ENCODE measurements at places on chromosomes 1 and 21.

- DNase-seq = no peak
Observed at GRCh38 chr21:33810766-33811165, 104.8 kb downstream of the ATP5PO start.

- DNase-seq = no peak
Observed at GRCh38 chr1:228778026-228778425, 42.7 kb downstream of the RHOU start.

DNA sequence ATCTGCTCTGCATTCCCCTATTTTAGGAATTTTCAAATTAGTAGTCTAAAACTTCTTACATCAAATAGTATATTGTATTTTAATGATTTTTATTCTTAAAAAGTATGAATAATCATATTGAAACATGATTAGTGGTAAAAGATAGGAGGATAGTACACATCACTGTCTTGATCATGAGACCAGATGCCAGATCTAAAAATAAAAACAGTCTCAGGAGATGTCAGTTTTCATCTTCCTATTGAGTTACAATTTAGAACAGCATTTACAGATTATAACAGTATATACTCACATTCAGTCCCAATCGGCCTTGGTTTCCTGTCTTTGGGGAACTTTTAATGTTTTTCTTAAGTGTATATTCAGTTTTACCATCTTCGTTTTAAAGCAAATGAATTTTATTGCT, 95.9 kb downstream of the USP25 start:
- DNase-seq = no peak

DNA sequence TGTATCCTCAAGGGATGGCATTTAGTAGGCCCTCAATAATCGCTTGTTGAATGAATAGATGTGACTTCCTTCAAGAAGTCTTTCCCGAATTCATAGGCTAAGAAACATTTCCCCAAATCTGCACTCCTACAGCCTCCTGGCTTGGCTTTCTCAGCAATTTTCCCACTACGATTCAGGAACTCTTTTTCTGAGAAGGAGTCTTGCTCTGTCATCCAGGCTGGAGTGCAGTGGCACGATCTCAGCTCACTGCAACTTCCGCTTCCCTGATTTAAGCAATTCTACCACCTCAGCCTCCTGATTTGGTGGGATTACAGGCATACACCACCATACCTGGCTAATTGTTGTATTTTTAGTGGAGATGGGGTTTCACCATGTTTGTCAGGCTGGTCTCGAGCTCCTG, 37.9 kb upstream of the IFFO2 start:
- DNase-seq = no peak

GRCh38 chr21:44405091-44405947, 50.0 kb upstream of the LRRC3 start:
- DNase-seq = no peak

GRCh38 chr1:64121766-64122385, 81.5 kb upstream of the UBE2U start:
- no peak for DNase-seq

DNA sequence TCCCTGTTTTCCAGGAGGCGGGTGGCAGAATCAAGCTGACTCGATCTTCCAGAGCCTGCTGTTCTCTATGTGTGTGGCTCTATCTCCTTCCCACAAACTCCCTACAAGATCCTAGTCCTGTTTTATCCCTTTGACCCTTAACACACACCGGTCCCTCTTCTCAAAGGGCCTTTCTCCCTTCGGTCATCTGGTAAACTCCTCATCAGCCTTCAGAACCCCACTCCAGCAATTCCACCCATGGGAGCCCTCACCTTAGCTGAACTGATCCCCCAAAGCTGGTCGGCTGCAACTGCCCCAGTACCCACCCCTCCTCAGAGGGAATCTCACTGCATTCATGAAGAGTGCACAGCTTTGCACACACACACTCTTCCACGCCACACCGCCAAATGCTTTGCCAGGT, 184.9 kb downstream of the IGSF21 start:
- DNase-seq = no peak

GRCh38 chr1:27491748-27492700, 2.1 kb upstream of the WASF2 start:
- no peak for DNase-seq

- DNase-seq = peak; percentile 26
Observed at GRCh38 chr1:112358798-112359408, 37.1 kb upstream of the CTTNBP2NL start.

- no peak for DNase-seq
Observed at GRCh38 chr1:18941221-18942141, 15.0 kb downstream of the IFFO2 start.

- DNase-seq = no peak
Observed at GRCh38 chr1:10943991-10944730, 68.3 kb upstream of the TARDBP start.

DNA sequence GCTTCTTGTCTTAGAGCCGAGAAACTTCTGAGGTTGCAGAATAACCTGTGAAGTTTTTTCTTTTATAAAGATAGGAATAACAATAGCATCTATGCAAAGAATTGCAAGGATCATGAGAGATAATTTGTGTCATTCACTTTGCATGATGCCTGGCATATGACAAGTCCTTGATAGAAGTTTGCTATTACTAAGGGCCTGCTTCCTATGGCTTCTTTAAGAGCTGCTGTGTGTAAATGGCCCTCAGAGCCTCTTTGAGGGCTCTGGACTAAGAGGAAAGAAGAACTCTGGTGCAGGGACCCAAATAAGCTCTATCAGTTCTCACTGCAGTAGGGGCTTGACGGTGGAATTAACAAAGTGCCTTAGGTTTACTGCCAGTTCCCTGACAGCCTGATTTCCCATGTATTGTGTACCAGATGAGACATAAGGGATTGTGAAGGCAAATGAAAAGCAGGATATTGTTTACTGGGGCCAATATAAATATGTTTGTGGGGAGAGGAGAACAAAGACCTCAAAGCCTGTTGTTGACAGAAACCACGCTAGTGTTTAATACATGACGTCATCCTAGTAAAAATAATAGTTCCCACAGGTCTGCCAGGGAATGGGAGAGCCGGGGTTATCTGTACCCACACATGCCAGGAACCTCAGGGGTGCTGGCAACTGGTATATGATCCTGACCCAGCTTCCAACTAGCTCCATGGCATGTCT, 131.2 kb upstream of the UBE2U start:
- DNase-seq = no peak

- no peak for DNase-seq
Observed at GRCh38 chr21:31234936-31235335, 109.1 kb downstream of the TIAM1 start.

DNA sequence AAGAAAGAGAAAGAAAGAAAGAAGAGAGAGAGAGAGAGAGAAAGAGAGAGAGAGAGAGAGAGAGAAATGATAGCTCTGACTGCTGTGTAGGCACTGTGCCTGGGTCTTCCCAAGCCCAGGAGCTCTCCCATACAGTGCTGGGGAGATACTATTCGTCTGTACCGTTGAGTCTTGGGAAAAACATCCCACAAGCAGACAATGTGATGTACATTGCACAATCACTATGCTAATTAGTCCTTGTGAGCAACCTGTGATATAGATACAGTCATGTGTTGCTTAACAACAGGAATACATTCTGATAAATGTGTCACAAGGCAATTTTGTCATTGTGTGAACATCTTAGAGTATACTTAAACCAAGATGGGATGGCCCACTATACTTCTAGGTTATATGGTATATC, 381.0 kb downstream of the HHAT start:
- DNase-seq = no peak

GRCh38 chr1:172971241-172971640, 79.5 kb downstream of the TNFSF18 start:
- DNase-seq = no peak

DNA sequence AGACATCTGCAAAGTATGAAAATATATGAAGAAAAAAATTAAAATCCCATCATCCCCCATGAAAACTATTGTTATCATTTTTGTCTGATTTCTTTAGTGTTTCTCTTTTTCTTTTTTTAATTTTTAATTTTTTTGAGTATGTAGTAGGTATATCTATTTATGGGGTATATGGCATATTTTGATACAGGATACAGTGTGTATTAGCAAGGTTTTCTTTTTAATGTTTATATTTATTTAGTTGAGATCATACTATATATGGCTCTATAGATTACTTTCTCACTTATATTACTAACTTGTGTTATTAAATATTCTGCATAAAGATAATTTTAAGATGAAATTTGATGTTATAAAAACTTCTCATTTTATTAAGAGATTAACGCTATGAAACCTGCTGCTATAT, 11.4 kb downstream of the LGALS8 start:
- no peak for DNase-seq

- no peak for DNase-seq
Observed at GRCh38 chr1:228344631-228345072, 62.0 kb downstream of the TRIM11 start.

DNA sequence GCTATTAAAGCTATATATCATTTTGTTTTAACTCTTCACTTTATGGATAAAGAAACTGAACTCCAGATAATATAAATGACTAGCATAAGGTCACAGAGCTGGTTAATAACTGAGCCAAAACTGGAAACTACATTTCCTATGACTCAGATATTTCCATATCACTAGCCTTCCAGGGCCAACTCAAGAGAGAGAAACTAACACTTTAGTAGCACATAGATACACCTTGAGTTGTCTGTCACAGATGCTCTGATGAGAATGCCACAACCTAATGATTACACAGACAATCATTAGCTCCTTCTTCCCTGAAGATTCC, 40.7 kb downstream of the NME7 start:
- no peak for DNase-seq

DNA sequence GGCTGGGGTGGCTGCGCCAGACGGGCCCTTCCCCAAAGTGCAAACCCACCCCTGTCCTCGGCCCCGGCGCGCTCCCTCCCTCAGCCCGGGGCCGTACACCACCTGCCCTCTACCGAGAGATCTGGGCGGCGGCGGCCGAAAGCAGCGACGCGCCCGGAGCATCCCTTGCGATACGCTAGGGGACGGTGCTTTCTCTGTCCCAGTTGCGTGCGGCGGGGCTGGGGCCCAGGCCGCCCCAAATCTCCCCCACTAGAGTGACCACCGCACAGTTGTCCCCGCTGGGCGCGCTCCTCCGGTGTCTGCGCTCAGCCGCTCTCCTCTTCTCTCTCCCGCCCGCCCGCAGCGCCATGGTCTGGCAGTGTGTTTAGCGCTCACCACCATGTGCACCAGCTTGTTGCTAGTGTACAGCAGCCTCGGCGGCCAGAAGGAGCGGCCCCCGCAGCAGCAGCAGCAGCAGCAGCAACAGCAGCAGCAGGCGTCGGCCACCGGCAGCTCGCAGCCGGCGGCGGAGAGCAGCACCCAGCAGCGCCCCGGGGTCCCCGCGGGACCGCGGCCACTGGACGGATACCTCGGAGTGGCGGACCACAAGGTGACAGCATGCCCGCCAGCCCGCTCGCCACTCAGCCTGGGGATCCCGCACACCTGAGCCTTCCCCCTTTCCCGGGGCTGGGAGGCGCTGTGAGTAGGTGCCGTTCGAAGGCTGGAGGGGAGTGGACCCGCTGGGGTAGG, 1.0 kb downstream of the ST6GALNAC5 start:
- no peak for DNase-seq

DNA sequence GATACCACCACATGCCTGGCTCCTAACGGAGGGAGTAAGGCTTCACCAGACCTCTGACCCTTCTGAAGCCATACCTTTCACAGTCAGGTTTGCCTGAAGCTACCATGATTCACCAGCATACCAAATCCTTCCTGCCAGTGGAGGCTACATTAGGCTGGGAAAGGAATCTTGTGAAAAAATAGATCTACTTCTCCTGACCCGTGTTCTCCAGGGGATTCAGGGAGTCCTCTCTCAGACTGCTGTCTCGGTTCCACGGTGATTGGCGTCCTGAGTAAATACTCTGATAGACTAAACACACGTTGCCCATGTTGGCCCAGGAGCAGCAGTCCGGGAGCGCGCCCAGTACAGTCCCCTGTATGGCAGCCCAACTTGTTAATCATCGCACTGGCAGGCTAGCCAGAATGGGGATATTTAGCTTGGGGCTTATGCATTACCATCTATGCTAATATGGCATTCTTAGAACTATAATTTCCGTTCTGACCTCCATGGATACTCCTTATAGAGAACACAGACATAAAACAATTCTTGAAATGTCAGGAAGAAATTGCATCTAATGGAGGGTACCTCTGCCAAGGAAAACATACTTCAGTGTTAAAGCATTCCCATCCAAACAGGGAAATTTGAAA, 173.2 kb downstream of the ROR1 start:
- no peak for DNase-seq

- peak; percentile 96 for DNase-seq
Observed at GRCh38 chr1:155859234-155859829, at the start of gene SYT11. SYT11 (plus strand) TSS chr1:155859567; CDS start chr1:155859762, 195 bp downstream.

DNA sequence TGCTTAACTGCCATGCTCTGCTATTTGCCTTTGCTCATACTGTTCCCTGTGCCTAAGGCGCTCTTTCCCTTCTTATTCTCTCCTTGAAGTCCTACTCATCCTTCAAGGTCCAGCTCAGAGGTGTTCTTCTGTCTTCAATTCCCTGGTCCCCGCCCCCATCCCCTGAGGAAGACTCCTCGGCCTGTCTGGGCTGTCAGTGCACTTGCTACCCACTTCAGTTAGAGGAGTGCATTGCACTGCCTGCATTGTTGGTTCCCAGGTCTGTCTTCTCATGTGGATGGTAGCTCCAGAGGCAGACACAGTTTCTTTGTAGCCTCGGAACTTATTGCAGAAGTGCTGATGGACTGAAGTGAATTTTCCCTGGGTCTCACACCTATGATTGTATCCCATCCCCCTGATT, 194.0 kb downstream of the C1orf94 start:
- no peak for DNase-seq

DNA sequence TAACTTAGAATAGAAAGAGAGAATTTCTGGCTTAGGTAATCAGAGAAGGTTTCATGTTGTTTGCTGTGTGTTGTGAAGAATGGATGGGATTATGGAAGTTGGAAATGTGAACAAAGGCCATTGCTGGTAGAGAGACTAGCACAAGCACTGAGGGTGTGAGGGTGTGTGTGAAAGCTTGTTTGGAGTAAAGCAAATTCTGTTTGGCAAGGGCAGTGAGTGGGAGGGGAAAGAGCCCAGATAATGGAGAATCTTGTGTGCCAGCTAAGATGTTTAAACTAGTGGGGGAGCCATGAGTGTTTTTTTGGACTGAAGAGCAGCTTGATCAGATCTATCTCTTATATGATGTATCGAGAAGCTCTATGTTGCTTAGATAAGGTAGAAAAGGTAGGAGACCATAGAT, 107.1 kb downstream of the DISP1 start:
- DNase-seq = no peak

DNA sequence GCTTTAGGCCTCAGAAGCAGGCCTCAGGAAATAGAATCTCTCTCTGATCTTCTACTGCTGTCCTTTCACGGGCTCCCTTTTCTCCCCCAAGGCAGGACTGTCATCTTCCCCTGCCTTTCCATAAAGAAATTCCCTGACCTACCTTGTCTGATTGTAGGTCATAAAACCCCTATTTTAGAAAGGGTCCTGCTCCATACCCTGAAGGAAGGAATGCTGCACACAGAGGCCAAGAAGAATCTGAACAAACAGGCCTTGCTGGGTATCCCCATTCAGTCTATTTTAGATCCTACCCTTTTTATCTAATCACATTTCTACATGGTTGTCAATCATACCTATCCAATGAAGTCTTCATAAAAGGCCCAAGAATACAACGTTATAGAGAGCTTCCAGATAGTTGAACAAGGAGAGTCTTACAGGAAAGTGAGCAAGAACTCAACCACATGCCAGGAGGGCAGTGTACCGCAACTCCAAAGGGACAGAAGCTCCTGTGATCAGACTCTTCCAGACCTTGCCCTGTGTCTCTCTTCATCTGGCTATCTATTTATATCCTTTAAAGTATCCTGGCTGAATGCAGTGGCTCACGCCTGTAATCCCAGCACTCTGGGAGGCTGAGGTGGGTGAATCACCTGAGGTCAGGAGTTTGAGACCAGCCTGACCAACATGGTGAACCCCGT, 93.1 kb downstream of the SLC16A1 start:
- DNase-seq = no peak

- DNase-seq = no peak
Observed at GRCh38 chr1:85577419-85578320, 2.9 kb upstream of the CCN1 start.

- no peak for DNase-seq
Observed at GRCh38 chr1:69911301-69911801, 294.0 kb downstream of the LRRC40 start.

All from CD4-positive, alpha-beta T cell treated with Interleukin-21 for 1 hour (primary cell).